ENCODE measurements at places on chromosomes 2 and 18.

- no peak for DNase-seq
These were observed 87.0 kb downstream of the FARSB start for GRCh38 chr2:222568865-222569264.

GRCh38 chr2:31440764-31441163 lies 26.2 kb upstream of the XDH start:
- DNase-seq: no peak

- no peak for DNase-seq
These were observed 75.2 kb downstream of the KLHL29 start for GRCh38 chr2:23460228-23460627.

GRCh38 chr2:207515671-207516070 lies 14.1 kb upstream of the CREB1 start:
- no peak for DNase-seq

GRCh38 chr2:230052299-230052698 lies 16.4 kb downstream of the SLC16A14 start:
- no peak for DNase-seq

- no peak for DNase-seq
These were observed 31.8 kb upstream of the RIOK3 start for GRCh38 chr18:23421277-23421676.

DNA sequence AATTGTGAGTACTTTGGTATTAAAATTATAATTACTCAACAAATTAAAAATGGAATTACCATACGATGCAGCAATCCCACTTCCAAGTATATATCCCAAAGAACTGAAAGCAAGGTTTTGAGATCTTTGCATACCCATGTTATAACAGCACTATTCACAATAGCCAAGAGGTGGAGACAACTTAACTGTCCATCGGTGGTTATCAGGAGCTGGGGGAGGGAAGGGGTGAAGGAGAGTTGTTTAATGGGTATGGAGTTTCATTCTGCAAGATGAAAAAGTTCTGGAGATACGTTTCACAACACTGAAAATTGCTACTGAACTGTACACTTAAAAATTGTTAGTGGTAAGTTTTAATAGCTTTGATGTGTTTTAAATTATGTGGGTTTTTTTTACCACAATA lies 25.7 kb downstream of the RAB10 start:
- no peak for DNase-seq

DNA sequence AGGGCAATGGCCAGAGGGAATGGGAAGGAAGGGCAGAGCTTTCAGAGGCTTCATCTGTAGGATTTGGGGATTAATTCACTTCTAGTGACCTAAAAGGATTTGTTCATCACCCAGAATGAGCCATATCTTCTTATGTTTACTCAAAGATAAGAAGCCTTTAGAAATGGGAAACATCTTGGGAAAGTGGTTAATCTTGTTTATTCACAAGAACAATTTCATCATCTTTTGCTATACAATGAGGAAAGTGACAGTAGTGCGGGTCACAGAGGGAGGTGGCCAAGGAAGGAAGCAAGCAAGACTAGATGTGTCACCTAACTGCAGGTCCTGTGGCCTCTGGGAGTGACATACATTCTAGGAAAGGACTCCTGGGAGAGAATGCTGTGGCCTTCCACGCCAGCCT lies 140.4 kb upstream of the ALPP start:
- DNase-seq: no peak

DNA sequence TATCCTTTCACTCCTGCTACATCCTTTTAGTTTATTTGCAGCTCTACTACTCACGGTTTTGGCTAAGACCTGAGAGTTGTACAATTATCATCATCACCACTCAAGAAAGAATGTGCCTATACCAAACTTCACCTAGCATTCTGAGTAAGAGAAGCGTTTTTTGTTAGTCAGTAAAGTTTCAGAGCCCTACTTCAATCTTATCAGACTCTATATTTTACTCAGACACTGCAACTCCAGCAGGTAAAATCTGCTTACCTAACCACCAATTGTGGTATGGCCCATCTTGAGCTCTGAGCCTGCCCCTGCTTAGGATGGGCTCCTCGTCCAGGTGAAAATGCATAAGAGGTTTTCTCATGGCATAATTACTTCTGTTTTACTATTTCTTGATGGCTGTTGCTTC lies 37.1 kb downstream of the ICOS start:
- DNase-seq: no peak
